ENCODE measurements at places on chromosomes 12 and 14.

DNA sequence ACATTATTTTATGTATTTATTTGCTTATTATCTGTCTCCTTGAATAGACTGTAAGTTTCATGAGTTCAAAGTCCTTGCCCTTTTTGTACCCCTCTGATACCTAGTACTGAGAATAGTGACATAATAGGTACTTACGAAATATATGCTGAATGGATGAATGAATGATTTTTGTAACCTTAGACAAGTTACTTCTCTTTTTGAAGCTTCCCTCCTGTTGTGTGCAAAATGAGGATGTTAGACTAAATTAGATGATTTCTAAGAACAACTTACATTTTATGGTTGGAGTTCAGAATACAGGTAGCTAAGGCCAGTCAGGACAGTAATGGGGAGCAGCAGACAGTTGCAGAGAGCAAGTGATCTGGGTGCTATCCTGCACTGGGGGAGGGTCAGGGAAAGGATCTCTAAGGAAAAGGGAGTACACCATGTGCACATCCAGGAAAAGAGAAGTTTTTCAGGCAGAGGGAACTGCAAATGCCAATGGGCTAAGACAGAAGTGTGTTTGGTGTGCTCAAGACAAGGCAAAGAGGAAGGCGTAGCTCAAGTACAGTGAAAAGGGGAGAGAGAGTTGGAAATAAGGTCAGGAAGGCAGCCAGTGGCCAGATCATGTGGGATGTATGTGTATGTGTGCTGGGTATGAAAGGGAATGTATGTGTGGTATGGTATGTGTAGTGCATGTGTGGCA is 59.4 kb upstream of the AMIGO2 start:
- no peak for DNase-seq

DNA sequence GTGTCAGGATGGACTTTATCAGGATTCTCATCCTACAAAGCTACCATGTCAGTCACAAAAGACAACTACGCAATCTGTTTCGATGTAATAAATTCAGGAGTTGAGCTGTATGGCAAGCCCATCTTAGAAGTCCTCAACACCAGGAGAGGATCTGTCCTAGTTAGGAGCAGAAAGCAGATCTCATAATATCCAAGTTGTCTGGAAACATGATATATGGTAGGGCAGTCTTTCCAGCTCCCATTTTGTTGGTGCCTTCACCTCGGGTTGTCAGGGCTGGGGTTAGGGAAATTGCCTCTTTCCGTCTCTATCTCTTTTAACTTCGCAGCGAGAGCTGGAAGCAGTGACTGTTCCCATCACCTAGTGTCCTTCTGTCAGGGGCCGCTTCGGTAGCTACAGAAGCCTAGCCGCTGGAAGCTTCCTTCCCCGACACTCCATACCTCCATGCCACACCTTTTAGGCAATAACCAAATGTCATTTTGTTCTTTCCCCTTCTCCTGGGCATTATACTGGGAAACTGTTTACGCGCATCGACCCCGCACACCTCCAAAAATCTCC is 1.4 kb downstream of the NIN start:
- no peak for DNase-seq

DNA sequence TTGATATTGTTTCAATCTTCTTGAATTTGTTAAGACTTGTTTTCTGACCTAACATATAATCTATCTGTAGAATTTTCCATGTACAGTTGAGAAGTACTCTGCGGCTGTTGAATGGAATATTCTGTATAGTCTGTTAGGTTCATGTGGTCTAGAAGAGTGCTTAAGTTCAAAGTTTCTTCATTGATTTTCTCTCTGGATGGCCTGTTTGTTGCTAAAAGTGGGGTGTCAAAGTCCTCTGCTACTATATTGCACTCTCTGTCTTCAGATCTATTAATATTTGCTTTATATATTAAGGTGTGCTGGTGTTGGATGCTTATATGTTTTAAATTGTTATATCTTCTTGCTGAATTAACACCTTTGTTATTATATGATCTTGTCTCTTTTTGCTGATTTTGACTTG is 290.9 kb upstream of the STXBP6 start:
- DNase-seq: no peak

DNA sequence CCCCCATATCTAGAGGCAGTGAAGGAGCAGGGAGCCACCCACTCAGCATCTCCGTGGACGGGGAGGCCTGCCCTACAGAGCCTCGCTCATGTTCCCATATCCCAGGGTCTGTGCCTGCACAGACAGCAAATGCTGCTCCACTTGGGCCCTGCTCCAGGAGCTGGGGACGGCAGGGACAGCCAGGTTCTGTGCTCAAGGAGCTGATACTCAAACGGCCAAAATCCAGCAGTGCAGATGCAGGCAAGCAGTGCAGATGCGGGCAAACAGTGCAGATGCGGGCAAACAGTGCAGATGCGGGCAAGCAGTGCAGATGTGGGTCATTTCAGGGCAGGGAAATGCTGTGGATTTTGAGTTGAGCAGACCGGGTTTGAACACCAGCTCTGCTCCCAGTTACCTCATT is 6.2 kb upstream of the SERPINA12 start:
- no peak for DNase-seq

DNA sequence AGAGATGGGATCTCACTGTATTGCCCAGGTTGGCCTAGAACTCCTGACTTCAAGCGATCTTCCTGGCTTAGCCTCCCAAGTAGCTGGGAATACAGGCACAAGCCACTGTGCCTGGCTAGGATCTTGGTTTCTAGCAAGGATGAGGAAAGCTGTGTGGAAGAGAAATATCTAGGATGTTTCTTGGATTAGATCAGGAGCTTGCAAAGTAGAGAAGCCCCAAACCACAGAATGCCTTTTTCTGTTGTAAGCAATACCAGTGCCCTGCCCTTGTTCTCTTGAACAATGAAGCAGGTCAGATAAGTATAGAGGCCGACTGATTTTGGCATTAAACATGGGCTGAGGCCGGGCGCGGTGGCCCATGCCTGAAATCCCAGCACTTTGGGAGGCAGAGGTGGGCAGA is 44.3 kb upstream of the STRN3 start:
- no peak for DNase-seq

DNA sequence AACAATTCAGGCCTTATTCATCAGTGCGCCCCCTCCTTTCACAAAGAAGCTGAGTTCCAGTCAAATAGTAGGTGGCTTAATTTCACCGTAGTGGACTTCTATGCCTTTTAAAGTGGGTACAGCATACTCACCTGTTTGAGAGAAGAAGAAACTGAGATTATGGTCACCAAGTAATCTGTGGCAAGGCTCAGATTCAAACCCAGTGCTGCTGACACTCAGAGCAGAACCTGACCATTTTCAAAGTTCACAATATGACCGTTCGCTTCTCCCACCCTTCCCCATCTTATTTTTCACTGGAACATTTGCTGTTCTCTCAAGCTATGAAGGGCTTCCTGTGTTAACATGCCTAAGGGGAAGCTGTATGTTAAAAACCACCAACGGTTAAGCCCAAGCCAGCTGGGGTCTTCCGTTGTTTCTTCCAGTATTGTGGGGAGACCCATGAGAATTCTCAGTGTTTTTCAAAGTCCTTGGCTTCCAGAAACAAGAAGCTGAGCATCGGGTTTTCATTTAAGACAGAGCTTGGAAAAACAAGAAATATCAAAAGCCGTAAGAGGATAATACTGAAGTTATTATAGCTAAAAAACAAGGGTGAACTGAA is 6.1 kb upstream of the PSMA6 start:
- DNase-seq: no peak

DNA sequence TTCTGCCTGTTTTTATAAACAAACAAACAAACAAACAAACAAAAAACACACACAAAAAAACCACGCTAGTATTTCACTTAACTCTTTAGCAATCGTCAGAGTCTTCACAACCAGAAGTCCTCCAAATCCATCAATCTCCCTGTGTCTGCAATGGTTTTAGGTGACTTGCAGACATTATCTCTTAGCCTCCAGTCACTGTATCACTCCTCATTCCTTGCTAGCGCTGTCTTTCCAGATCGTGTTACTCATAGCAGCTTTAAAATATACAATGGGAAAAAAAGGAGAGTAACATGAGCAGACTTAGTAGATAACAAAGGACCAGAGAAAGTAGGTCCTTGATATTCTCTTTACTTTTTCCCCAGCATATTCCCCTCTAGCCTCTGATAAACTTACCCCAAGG is 15.5 kb upstream of the ETNK1 start:
- no peak for DNase-seq

GRCh38 chr14:65433646-65434045 is 21.1 kb downstream of the FUT8 start:
- DNase-seq: no peak

DNA sequence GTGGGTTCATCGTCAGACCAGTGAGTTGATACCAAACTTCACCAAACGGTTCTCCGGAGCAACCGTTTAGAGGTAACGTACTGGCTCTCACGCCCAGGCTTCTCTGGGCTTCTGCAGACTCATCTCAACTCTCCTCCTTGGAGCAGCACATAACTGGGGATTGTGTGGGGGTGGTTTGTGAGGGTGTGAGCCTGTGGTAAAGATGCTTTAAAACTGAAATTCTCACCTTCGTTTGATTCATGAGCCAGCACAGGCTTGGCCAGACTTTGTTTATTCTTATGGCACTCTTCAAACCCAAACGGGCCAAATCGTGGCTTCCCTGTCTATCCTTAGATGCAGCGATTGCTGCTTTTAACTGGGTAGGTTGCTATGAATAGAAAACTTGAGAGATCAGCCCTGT is 121.3 kb downstream of the SAMD4A start:
- DNase-seq: no peak

DNA sequence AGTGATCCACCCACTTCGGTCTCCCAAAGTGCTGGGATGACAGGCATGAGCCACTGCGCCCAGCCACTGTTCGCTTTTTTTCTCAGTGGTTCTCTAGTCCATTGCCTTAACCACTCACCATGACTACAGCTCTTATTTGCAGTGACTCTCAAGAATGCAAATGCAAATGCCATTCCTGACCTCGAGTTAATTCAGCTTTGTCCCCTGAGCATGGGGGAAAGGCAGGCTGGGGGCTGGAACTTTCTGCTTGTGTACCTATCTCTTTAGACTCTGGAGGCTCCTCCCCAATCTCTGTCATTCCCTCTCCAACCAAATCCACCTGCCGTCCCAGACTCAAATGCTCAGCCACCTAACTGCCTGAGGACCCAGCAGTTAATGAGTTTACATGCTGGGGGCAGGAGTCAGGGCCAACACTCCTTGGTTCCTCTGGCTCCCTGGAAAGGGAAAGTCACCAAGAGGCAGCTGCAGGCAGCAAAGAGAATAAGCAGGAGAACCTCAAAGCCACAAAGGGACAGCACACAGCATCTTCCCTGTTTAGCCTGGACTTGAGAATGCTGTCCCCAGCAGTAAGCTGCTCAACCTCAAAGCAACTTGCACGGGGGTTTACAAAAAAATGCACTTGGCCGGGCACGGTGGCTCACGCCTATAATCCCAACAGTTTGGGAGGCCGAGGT is 5.3 kb upstream of the HNF1A start:
- no peak for DNase-seq

DNA sequence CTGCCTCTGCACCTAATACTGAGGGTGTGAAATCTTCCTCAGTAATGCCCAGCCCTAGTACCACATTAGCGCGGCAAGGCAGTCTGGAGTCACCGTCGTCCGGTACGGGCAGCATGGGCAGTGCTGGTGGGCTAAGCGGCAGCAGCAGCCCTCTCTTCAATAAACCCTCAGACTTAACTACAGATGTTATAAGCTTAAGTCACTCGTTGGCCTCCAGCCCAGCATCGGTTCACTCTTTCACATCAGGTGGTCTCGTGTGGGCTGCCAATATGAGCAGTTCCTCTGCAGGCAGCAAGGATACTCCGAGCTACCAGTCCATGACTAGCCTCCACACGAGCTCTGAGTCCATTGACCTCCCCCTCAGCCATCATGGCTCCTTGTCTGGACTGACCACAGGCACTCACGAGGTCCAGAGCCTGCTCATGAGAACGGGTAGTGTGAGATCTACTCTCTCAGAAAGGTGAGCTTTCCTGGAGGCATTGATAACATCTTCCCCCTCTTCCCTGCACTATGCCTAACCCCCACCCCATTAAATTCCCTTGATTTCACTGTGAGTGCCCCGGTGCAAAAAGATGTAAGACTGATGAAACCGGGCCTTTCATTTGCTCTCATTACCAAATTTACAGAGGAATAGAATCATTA is 291.4 kb downstream of the NAV3 start:
- no peak for DNase-seq

- no peak for DNase-seq
Observed at GRCh38 chr12:109462868-109463692, 14.0 kb downstream of the KCTD10 start.

DNA sequence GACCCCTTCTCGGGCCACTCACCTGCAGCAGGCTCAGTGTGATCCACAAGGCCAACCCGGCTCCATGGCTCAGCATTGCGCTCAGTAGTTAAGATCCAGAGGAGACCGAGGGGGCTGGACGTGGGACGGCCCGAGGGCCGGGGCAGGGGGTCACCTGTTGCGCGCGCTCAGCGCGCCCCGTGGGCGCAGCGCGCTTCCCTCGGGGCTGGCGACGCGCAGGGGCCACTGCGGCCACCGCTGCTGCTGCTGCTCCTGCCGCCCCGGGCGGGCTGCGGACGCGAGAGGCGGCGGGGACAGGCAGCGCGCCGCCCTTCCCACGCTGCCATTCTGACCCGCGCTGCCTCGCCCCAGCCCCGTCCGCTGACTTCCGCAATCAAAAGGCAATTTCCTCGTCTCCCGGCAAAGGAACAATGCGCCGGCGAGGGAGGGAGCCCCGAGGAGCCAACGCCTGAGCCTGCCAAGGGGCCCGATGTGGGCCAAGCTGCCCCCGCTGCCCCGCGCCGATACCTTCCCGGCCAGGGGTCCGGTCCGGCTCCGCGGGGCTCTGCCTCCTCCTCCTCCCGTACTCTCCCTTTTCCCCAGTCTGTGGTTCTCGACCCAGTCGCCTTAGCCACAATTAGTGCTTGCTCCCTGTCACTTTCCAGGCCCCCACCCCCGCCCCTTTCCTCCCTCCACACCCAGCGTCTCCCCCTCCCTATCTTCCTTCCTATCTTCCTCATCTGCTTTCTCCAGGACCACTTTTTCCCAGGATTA is 27.3 kb downstream of the PTPRB start:
- no peak for DNase-seq

DNA sequence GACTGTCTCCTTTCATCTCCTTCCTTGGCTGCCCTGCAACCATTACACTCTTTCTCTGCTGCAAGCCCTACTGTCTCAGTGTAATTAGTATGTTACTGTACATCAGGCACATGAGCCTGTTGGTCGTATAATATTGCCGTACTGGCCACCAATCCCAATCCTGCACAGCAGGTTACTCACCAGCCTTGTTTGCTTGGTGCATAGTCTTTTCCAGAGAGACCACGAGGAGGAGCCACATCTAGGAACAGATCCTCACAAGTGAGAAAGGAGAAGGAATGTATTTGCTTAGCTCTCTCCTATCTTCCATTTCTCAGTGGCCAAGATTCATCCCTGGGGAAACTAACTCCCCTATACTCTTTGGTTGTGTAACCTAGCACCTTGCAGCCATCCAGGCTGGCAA is 33.0 kb upstream of the BICDL1 start:
- no peak for DNase-seq

GRCh38 chr14:77856941-77857340 is 57.0 kb downstream of the ADCK1 start:
- no peak for DNase-seq

DNA sequence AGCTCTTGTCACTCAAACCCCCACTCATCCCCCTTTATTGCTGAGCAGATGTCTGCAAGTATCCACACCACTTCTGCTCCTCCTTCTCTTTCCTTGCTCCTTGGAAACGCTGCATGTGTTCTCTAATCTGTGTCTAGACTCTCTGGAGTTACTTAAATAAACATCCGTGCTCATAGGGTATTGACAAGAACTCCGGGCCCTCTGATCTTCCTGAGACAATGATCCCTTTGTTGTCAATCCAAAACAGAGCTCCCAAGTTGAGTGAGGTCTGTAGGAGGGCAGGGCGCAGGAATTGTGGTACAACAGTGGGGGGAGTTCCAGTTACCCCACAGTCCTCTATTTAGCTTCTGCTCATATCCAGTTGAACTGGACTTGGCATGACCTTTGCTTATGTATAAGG is 489.0 kb downstream of the SNAPC1 start:
- DNase-seq: no peak

All from activated B cell treated with CpG ODN at 0.5 μM for 24 hours (primary cell).